Skeletal muscle cell (primary cell): ENCODE measurements at places on chromosomes 2 and 18.

GRCh38 chr18:25608091-25608490, 256.1 kb upstream of the ZNF521 start:
- DNase-seq = no peak

- no peak for DNase-seq
These were observed 143.5 kb upstream of the MMADHC start for GRCh38 chr2:149731079-149731478.

DNA sequence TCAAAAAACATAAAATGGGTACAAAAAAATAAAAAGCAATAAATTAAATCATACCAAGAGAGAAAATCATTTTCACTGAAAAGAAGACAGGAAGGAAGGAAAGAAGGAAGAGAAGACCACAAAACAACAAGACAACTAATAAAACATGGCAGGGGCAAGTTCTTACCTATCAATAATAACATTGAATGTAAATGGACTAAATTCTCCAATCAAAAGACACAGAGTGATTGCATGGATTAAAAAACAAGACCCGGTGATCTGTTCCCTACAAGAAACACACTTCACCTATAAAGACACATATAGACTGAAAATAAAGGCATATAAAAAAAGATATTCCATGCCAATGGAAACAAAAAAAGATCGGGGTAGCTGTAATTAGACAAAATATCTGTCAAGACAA, 82.6 kb upstream of the CERS6 start:
- no peak for DNase-seq

DNA sequence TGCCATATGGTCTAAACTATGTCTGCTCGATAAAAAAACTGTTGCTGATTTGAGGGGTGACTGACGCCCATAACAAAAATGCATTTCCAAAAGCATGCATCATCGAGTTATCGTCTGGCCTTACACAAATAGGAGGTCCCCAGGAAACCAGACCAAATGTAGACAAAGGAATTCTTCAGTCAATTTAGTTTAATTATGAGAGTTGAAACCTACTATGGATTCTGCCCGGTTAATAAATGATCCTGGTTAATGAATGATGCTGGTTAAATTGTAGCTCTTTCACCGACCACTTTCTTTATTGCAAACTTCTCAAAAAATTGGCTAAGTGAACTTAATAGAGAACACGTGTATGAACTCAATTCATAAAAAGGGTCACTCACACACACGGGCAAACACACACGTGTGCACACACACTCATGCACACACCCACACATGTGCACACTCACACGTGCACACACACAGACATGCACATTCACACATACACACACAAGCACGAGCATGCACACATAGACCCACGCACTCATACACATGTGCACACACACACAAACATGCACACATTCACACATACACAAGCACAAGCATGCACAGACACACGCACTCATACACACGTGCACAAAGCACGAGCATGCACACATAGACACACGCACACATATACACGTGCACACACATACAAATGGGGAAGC, 59.0 kb upstream of the SALL3 start:
- DNase-seq = no peak

GRCh38 chr2:9422321-9423099, 818 bp downstream of the ITGB1BP1 start:
- no peak for DNase-seq

- no peak for DNase-seq
These were observed 233.4 kb downstream of the NAPG start for GRCh38 chr18:10759241-10759640.

DNA sequence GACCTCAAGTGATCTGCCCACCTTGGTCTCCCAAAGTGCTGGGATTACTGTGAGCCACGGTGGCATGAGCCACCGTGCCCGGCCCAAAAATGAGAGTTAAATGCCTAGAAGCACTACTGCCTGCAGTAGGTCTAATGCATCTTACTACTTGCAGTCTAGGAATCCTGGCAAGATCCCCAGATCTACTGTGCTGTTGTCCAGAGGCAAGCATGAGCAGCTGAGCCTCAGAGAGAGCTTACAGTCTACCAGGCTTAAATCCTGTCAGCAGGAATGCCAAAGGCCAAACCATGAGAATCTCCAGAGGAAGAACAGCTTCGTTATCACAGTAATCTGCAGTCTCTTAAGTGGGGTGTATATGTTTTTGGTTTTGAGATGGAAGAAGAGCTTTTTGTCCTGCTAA, 54.4 kb downstream of the XRCC5 start:
- DNase-seq = peak; percentile 7

DNA sequence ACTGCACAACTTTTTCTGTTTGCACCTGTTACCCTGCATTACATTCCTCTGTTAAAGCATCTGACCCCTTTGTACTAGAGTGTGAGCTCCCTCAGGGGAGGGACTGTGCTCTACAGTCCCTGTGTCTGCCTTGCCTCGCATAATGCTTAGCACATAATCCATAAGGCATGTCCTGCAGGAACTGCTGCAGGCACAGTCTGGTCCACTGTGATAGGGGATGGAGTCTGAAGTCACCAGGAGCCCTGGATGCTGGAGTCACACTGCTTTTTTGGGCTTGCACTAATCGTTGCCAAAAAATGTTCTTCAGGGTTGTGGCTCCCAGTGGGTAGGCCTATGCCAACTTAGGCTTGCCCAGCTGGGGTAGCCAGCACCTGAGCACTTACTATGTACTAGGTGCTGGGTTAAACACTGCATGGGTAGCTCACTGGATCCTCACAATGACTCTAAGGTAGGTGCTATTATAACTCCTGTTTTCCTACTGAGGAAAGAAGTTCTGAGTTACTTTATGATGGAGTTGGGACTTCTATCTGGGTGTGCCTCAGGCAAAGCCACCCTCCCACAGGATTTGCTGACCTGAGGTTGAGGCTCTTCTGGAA, 33.3 kb downstream of the COPS7B start:
- no peak for DNase-seq

- DNase-seq = peak; percentile 10
These were observed 7.6 kb upstream of the COQ10B start for GRCh38 chr2:197445746-197446145.

GRCh38 chr18:3624935-3625741, 175.2 kb downstream of the TGIF1 start:
- DNase-seq = peak; percentile 93

DNA sequence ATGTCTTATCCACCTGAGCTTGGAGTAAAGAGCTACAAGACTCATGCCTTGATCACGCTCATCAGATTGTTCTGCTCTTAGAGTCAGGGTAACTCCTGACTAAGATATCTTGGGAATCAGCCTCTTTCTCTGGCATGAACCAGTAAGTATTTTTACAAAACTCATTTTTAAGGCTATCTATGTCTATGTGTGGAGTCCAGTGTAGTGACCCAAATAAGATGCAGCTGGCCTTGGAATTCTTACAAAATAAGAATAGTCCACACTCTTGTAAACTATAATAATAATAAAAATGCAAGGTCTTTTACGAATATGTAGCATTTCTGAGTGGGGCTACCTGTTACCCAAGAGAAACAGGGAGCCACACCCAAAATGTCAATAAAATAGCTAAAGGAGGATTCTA, 498.3 kb upstream of the SYT4 start:
- DNase-seq = no peak

GRCh38 chr2:140122001-140122400, 1341.8 kb upstream of the NXPH2 start:
- DNase-seq = peak; percentile 76

GRCh38 chr18:46484971-46485370, 172.0 kb downstream of the LOXHD1 start:
- DNase-seq = no peak

- DNase-seq = peak; percentile 95
These were observed at the start of gene SPAG16 for GRCh38 chr2:213284105-213285090. SPAG16 (plus strand) TSS chr2:213284464.

DNA sequence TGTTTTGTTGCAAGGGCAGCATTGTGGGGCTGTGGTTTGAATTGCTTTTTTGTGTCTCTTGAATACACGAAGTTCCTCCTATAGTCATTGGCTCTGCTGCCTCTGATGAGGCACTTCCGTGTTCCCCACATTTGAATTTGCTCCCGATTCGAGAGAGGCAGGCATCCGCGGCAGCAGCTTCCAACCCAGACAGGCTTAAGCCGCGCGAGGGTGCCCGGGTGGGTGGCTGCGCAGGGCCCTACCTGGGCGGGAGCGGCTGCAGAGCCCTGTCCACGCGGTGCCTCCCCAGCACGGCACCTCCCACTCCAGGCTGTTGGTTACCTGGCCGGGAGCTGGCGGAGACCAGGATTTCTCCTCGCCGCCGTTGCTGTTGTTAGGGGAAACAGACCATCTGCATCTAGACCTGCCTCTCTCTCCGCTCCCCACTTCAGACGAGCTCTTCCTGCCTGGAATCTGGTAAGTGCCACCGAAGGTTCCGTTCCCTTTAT, 151.3 kb downstream of the NEDD4L start:
- DNase-seq = no peak

GRCh38 chr2:46384457-46384815, 87.2 kb downstream of the EPAS1 start:
- no peak for DNase-seq

DNA sequence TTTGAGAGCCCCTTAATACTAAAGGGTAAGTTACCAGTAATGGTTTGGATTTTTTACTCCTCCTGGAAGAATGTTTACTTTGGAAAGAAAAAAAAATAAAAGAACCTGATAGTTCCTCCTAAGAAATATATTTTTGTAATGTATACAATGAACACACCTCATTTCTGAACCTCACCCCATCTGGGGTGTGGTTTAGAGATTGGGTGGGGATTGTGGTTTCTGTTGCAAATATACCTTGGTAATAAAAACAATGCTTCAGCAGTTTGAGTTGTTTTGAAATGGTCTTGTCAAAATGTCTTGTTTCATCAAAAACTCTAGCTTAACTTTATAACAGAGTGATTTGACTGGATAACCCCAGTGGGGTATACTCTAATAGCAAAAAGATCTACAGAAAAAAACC, 448.9 kb upstream of the MEIS1 start:
- no peak for DNase-seq

GRCh38 chr18:3083766-3084165, 70.8 kb upstream of the LPIN2 start:
- DNase-seq = no peak

- DNase-seq = no peak
These were observed 182.0 kb downstream of the PRKCE start for GRCh38 chr2:45833301-45833967.

DNA sequence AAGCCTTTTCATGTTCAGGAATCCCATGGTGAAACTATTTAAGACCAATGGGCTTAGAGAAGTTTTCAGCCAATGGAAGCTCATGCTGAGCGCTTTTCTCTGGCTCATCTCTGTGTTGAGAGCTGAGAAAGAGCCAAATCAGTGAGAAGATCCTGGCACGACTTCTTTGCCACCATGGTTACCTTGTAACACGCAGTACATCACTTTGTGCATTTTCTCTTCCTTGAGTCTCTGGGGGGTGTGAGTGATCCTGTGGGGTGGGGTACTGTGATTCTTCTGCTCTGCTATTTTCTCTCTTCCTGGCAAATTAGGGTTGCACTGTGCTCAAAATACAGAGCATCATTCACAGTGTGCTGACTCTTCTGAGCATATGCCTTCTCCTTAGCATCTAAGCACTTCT, 664.2 kb downstream of the ARHGAP15 start:
- DNase-seq = no peak

GRCh38 chr2:117470311-117471095, 344.0 kb upstream of the DDX18 start:
- no peak for DNase-seq

GRCh38 chr2:159550231-159550630, 66.1 kb downstream of the BAZ2B start:
- no peak for DNase-seq

DNA sequence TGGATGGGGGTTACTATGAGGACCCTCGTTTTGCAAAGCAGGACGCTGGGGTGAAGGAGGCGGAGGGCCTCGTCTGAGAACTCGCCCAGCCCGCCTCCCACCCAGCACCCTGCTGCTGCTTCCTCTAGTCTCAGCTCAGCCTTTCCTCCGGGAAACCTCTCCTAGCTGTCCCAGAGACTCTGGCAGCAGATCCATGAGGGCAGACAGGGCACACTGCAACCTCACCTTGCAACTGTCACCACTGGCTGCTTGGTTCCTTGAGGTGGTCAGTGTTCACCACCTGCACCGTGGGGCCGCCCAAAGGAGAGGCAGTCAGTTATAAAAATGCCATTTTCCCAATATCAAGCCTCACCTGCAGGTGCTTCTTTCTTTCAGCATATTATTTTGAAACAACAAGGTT, 45.6 kb downstream of the PARD6G start:
- no peak for DNase-seq

DNA sequence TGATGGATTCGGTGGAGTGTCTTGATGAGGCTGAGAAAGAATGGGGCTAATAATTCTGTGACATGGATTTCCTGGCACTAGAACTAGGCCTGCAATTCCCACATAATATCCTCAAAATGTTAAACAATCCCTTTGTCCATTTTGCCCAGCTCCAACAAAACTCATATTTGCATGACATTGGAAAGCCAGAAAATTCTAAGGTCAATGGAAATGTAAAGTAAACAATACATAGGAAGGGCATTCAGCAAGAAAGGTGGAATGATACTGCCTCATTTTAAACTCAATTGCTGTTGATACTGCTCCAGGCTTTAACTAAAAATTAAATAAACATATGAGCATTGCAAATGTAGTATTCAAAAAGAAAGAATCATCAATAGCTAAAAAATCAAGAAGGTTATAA, 434.8 kb upstream of the SLC8A1 start:
- DNase-seq = no peak

DNA sequence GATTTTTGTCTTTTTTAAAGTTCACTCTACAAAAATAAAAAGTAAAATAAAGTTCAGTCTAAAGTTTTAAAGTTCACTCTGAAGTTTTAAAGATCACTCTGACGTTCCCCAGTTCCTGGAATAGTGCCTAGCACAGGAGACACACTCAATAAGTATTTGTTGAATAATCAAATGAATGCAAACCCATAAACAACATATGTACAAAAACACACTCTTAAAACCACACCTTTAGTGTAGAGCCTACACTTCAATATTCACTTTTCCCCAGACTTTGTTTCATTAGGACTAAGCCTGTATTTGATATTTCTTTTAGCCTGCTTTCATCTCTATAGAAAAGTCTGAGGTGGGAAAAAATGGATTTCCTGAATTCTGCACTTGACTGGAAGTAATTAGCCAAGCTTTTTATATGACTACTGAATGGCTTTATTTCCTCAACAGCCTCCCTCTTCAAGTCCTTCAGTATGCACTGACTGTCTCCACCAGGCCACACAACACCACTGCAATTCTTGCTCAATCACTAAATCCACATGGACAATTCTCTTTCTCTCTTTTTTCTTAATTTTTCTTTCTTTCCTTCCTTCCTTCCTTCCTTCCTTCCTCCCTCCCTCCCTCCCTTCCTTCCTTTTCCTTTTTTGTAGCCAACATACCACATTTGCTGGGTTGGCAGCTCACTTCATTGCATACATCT, 104.6 kb downstream of the SS18 start:
- DNase-seq = no peak
